ENCODE measurements at places on chromosomes 4 and X.

GRCh38 chr4:190017357-190018200, 9.5 kb downstream of the FRG2 start:
- no peak for DNase-seq

DNA sequence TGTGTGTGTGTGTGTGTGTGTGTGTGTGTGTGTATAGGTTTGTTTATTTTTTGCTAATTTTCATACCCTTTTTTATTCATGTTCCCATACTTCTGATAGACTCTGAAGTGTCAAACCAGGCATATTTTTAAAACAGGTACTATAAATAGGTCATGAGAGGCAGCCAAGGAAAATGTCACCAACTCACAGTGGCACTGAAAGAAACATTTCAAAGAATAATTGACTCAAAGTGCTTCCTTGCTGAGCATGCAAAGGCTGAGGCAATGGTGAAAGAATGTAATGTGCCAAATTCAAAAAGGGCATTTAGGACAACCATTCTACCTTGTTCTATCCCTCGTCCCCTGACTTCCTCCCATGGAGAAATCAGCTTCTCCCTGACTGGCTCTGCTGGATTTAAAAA, 95.5 kb downstream of the EIF4E start:
- no peak for DNase-seq

GRCh38 chr4:118888666-118889311, at the start of gene SYNPO2:
TSS of gene SYNPO2 (plus strand) at chr4:118888854. CDS start at chr4:118889037, 183 bp downstream.
- no peak for DNase-seq

GRCh38 chr4:113881256-113881655, 98.2 kb downstream of the ARSJ start:
- DNase-seq: no peak

DNA sequence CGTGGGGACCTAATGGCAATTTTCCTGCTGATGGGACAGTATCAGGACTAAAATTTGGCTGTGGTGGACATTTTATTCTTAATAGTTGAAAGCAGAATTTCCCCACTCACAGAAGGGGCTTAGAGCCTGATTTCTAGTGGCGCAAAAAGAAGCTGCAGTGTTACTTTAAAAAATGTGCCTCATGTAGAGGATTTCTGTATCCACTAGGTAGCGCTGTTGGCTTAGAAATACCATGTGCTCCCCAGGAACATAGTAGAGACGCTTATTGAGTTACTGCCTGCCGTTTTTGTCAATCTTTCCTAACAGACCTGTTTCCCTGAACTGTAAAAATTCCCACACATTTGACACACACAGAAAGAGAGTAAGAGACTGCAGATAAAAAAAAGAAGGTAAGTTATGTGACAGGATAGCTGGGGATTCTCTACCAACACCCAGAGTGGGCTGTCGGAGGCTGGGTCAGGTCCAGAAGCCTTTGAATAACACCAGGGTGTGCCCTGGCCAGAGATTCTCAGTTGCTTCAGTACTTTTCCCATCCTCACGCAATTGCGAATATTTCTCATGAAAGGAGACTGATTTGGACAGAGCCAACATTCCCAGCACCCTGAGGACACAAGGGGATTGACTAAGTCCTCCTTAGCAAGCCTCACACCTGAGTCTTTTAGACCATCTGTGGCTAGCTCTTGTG, 88.4 kb downstream of the ZXDA start:
- no peak for DNase-seq

GRCh38 chrX:1391370-1391706, 575 bp downstream of the SLC25A6 start:
- no peak for DNase-seq

DNA sequence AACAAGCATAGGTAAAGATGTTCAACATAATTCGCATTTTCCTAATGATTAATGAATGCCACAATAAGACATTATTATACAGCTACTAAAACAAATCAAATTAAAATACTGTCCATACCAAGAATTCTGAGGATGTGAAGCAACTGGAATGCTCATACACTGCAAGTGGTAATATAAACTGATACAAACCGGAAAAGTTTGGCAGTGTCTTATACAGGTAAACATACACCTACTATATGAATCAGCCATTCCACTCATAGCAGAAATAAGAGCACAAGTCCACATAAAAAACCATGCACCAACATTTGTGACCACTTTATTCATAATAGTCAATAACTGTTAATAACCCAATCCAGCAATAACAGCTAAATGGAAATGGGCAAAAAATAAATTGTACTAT, 79.3 kb downstream of the FBXW7 start:
- DNase-seq: no peak

- DNase-seq: no peak
Measured at GRCh38 chr4:25575611-25576010, 80.0 kb upstream of the SLC34A2 start.

DNA sequence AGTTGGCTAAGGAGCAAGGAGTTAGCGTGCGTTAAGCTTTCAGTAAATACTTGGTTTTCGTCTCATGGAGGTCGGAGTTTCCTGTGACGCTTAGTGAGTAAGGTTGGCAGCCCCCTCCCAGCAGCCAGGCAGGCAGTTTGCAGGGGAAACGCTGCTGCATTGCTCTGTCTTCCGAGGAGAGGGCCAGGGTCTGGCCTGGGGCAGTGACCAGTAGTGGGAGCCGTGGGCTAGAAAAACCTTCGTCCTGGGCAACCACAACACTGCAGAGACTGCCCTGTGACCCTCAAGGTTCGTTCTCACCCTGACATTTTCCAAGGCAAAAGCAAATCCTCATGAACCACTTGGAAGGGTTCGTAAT, 432 bp downstream of the TMEM175 start:
- DNase-seq: no peak

DNA sequence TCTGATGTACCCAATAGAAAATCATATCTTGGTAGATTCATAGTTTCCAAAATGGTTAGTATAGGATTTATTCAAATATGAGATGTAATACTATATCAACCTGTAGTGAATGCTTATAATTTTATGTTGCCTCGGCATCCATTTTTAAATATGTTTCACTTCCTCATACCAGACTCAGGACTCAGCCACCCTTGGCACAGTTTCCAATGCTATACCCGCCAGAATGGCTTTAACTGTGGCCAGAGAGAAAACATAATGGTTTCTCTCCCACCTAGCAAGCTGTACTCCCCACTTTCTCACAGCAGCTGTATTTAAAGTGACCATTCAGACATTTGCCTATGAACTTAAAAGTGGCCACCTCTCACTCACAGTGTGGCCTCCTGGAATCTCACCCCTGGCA, 466.6 kb upstream of the PABPC4L start:
- no peak for DNase-seq

Measured in NCI-H187 (cell line).